Upper lobe of left lung (tissue), 6 donors: ENCODE measurements at places on chromosomes 16 and 17. TPM values are rescaled to one million over a fixed set of nuclear protein-coding genes. Genes with fewer than 3 reads are reported as not detected.

Gene GDPD3
- total RNA-seq: 17.8 TPM

Gene TVP23A
- total RNA-seq: 0.20 TPM

Gene FAM171A2
- total RNA-seq: 0.61 TPM

Gene STH
- total RNA-seq: not detected

GRCh38 chr17:40952661-40953060 lies 14.1 kb downstream of the KRT39 start:
- no peaks in the 10 kb centered on the region for H3K27me3 ChIP-seq
- no peak for DNase-seq
- H3K36me3 ChIP-seq: no peaks in the 10 kb centered on the region
- H3K27ac ChIP-seq: no peak overlapping the region

Gene TMEM238L
- not detected for total RNA-seq

- no peak overlapping the region for H3K27ac ChIP-seq
- no peaks in the 10 kb centered on the region for H3K27me3 ChIP-seq
- DNase-seq: no peak
- H3K36me3 ChIP-seq: no peaks in the 10 kb centered on the region
- peaks cover 14% of the 10 kb centered on the region for H3K4me1 ChIP-seq
Observed at GRCh38 chr16:17316005-17316404, 154.8 kb downstream of the XYLT1 start.

- no peaks in the 10 kb centered on the region for H3K27me3 ChIP-seq
- no peaks in the 10 kb centered on the region for H3K4me1 ChIP-seq
- H3K27ac ChIP-seq: no peak overlapping the region
Observed at GRCh38 chr17:28675490-28675889, 13.5 kb downstream of the SUPT6H start.
